Activated CD4-positive, alpha-beta T cell treated with anti-CD3 and anti-CD28 coated beads for 4 hours (primary cell): ENCODE measurements at places on chromosomes 1 and 21.

DNA sequence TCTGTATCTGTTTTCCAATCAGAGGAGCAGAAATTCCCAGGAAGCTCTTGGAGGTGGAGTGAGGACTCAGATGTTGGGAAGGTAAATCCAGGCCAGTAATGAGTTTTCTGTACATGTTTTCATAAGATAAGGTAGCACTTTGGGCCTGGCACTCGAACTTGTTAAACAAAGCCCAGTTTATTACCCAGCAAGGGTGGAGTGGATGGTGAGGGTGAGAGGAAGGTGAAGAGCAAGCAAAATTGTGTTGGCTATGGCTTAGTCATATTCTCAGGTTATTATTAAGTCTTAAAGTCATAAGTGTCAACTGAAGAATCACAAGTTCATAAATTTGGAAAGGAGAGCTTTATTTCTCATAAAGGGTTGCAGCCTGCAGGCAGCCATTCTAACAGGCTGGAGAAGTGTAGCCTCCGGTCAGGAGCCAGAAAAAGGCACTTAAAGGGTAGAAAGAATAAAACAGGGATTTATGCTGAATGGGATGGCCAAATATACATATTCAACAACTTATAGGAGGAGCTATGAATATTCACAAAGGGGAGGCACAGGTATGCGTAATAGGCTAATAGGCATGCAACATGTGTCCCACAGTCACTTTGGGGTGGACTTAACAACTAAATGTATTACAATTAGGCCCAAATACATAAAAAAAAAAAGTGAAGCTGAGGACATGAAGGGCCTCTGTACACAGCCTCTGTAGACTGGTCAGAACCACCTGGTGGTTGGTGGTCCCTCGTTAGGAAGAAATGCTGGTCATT is 523.9 kb downstream of the LMO4 start:
- DNase-seq, result no peak

DNA sequence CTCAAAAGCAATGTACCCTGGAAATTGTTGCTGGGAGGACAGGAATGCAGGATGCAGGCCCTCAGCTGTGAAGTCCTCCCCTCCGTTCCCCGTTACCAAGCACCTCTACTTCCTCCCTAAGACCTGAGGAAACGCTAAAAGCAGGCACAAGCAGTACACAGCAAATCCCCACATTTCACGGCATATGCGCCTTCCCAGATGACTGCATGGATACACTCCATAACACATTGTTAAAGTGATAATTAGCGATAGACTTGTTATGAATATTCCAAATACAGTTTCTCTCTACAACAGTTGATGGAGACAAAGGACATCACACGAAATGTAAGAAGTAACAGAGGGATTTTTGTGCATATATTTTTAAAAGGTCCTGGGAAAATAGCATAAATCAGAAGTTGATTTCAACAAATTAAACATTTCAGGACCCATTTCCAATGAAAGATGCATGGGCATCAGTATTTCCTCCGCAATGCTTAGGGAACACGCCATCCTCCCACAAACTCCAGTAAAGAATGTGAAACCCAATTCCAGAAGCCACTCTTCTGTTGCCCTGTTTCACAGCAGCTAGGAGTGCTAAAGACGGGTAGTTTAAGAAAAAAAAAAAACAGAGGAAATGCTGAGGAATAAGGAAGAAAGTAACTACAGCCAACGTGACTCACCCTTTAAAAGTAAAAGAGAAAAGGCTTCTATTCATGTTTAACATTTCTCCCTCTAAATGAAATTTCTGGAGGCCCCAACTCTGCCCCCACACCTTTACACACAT is 75.5 kb downstream of the HIVEP3 start:
- DNase-seq, result no peak

DNA sequence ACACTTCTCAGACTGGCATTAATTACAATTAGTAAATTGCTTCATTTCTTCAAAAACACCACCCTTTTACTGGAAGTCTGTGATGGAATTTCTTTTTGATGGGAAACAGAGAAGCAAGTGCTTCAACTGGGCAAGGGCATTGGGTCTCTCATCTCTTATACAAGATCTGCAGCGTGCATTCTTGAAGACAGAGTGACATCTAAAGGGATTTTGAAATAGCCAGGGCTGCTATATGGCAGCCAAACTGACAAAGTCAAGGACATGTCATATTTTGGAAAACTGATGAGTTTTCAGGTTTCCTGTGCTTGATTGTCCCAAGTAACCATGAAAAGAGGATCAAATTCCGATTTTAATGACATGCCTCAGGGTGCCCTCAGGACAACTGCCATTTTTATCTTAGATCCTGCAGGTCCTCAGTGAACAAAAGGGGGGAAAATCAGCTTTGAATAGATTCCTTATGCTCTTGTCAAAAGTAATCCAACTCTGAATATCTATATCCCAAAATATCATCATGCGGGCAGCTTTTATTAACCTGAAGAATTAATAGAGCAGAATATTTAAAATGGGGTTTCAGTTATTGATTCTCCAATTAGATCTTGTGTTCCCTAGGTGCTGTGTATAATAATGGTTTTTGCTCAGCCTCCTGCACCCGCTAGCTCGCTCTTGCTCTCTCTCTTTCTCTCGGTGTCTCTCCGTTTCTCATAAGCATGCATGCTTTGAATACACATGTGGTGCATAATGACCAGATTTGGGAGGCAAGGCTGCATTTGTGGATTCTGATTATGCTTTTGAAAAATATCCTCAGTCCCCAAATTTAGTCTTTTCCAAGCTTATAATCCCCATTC is 221.8 kb downstream of the TTLL7 start:
- DNase-seq, result no peak

- DNase-seq, result no peak
Observed at GRCh38 chr1:226157761-226158316, 28.7 kb downstream of the ACBD3 start.

DNA sequence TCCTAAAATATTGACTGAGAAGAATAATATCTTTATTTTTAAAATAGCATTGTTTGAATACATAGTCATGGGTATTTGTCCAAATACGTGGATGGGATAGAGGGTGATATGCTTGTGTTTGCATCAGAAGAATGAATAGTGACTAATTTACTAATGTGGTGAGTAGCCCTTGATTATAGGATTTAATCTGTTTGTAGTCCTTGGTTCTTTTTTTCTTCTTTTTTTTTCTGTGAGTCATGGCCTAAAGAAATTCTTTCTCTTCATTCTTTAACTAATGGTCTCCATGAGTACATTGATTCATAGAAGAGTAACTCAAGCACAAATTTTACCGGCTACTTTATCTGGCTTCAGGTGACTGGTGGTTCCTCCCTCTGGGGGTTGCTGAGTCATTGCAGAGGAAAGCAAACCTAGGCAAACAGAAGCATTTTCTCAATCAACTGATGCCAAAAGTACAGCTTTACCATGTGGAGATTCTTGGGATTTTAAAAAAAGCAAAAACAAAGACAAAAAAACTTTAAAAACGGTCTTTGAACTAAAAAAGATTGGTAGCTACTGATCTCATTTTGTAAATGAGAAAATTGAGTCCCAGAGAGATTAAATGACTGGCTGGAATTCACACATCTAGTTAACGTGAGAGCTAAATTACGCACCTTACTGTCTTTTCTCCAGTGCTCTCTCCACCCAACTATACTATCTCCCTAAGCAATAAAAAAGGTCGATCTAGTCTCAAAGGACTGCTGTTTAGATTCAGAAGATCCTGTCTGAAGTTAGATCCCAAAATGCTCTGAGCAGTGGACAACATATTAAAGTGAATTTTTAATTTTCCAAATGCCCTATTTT is 40.5 kb downstream of the AK5 start:
- no peak for DNase-seq

DNA sequence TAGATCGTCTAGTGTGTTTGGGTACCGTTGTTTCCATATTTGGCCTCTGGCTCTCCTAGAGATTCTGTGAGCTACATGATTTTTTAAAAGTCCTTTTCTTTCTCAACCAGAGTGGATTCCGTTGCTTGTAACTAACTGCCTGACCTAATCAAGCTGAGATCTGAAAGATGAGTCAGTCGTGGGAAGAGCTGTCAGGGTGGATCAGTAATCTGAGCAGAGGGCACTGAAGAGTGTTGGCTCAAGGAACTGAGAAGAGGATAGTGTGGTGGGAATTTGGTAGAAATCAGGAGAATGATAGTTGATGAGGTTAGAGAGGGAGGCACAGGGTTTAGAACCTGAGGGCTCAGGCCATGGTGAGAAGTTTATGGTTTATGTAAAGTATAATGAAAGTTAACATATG is 52.2 kb downstream of the TRAF5 start:
- no peak for DNase-seq

- DNase-seq, result no peak
Observed at GRCh38 chr1:164261691-164262240, 297.2 kb upstream of the PBX1 start.

GRCh38 chr1:88801575-88802208 is 89.7 kb downstream of the GTF2B start:
- DNase-seq, result no peak
